Ovary (tissue), 10 donors: ENCODE measurements at places on chromosomes 11 and 22. TPM values are rescaled to one million over a fixed set of nuclear protein-coding genes. Genes with fewer than 3 reads are reported as not detected.

The GALNT18 gene
- total RNA-seq: 3.0 TPM

The NRGN gene
- 3.8 TPM for total RNA-seq

The TREH gene
- total RNA-seq: not detected

The SPON1 gene
- total RNA-seq: 104 TPM

DNA sequence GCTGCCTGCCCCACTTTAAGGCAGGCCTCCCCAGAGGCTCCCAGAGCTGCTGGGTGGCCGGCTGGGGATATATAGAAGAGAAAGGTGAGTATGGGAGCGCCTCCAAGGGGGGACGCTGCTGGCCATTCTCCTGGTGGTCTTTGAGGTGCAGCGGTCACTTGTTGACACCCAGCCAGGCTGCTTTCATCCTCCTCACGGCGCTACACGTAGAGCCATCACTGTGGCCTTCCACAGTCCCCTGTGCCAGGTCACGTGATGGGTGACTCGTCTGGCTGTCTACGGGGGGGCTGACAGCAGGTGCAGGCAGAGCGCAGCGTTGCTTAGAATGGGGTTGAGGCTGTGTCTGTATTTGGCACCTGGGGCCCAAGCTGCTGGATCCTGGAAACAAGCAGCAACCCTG, 1.9 kb downstream of the ACR start:
- H3K27me3 ChIP-seq: no peaks in the 10 kb centered on the region
- no peak for DNase-seq
- H3K27ac ChIP-seq: no peak overlapping the region
- H3K4me3 ChIP-seq: no peak overlapping the region
- no peaks in the 10 kb centered on the region for H3K36me3 ChIP-seq

- no peaks in the 10 kb centered on the region for H3K27me3 ChIP-seq
- no peaks in the 10 kb centered on the region for H3K4me1 ChIP-seq
- H3K4me3 ChIP-seq: no peak overlapping the region
- H3K36me3 ChIP-seq: no peaks in the 10 kb centered on the region
- no peak for DNase-seq
Measured at GRCh38 chr11:74689666-74690065, 41.6 kb downstream of the CHRDL2 start.

The CARD10 gene
- 10.1 TPM for total RNA-seq

The MS4A12 gene
- not detected for total RNA-seq

DNA sequence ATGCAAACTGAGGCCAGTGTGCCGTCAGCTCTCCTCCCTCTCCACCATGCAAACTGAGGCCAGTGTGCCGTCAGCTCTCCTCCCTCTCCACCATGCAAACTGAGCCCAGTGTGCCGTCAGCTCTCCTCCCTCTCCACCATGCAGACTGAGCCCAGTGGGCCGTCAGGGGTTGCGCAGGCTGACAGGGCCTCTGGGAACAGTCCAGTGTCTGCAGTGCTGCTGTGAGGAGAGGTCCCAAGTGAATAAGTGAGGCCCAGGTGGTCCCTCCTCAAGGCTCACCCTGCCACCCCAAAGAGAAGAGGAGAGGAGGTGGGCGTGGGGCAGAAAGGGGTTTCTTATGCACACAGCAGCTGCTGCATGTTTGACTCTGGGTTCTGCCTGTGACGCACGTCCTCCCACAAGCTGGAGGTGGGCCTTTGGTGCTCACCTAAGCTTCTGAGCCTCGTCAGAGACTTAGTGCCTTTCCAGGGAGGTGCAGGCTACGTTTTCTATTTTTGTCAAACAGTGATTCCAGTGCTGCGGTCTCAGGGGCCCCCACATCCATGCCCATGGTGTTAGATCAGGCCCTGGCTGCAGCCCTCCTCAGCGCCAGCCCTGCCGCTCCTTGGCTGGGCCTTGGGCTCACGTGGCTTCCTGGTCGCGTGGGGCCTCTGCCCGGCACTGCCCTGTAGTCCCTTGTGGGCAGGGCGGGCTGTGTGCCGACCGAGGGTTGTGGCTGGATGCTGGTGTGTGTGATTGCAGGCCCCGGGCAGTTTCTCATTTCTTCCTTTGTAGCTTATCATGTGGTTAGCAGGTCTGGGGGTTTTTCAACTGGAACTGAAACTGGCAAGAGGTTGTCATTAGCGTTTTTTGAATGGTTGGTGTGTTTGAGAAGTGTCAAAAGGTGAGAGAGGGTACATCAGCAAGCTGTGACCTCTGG, 7.1 kb downstream of the TPCN2 start:
- peaks cover 6% of the 10 kb centered on the region for H3K4me1 ChIP-seq
- no peaks in the 10 kb centered on the region for H3K36me3 ChIP-seq
- no peaks in the 10 kb centered on the region for H3K27me3 ChIP-seq
- no peak for DNase-seq
- no peak overlapping the region for H3K27ac ChIP-seq

GRCh38 chr22:44862981-44863860, 110.8 kb downstream of the ARHGAP8 start:
- H3K4me3 ChIP-seq: no peak overlapping the region
- no peaks in the 10 kb centered on the region for H3K4me1 ChIP-seq
- no peak overlapping the region for H3K27ac ChIP-seq
- no peak for DNase-seq

- H3K4me3 ChIP-seq: no peak overlapping the region
- peaks cover 6% of the 10 kb centered on the region for H3K4me1 ChIP-seq
- no peaks in the 10 kb centered on the region for H3K36me3 ChIP-seq
- no peak overlapping the region for H3K27ac ChIP-seq
- DNase-seq: no peak
- H3K27me3 ChIP-seq: no peaks in the 10 kb centered on the region
Measured at GRCh38 chr11:65184146-65184545, 2.4 kb downstream of the CAPN1 start.

GRCh38 chr11:116607027-116607426, 165.8 kb downstream of the BUD13 start:
- no peaks in the 10 kb centered on the region for H3K36me3 ChIP-seq
- no peak overlapping the region for H3K4me3 ChIP-seq
- H3K4me1 ChIP-seq: peaks cover 4% of the 10 kb centered on the region
- no peaks in the 10 kb centered on the region for H3K27me3 ChIP-seq
- no peak overlapping the region for H3K27ac ChIP-seq
- no peak for DNase-seq

GRCh38 chr11:32440916-32441315, 5.6 kb upstream of the WT1 start:
- DNase-seq: no peak
- H3K36me3 ChIP-seq: no peaks in the 10 kb centered on the region
- no peak overlapping the region for H3K4me3 ChIP-seq
- H3K27ac ChIP-seq: no peak overlapping the region

DNA sequence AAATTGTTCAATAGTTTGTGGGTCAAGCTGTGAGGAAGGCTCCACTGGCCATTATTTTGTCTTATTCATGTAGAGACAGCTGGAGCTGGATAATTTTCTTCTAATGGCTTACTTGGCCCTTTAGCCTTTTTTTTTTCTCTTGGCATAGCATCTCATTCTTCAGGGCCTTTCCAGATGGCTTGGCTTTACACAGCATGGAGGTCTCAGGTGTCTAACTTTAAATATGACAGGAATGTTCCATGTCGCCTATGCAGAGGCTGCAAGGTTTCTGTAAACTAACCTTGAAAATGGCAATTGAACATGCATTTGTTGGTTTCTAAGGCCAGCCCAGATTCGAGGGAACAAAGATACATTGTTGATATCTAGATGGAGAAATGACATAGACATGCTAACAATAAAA, 247.9 kb upstream of the CNTN5 start:
- DNase-seq: no peak
- H3K4me1 ChIP-seq: no peaks in the 10 kb centered on the region

DNA sequence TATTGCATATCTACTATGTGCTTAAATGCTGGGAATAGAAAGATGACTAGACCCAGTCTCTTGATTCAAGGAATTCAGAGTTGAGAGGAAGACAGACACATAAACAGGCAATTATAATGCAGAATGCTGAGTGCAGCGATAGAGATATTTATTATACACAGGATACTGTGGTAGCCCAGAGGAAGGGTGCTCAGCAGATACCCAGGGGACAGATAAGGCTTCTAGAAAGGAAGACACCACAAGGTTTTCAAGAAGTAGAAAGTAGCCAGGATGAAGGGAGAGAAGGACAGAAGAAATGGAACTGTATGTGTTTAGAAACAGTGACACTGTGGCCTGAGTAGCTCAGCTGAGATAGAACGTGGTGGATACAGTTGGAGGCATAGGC, 79.4 kb upstream of the NNMT start:
- DNase-seq: no peak
- H3K4me1 ChIP-seq: peaks cover 28% of the 10 kb centered on the region
- no peak overlapping the region for H3K4me3 ChIP-seq
- no peaks in the 10 kb centered on the region for H3K27me3 ChIP-seq
- H3K27ac ChIP-seq: no peak overlapping the region

- no peaks in the 10 kb centered on the region for H3K4me1 ChIP-seq
- H3K4me3 ChIP-seq: no peak overlapping the region
- no peak overlapping the region for H3K27ac ChIP-seq
- H3K27me3 ChIP-seq: no peaks in the 10 kb centered on the region
Measured at GRCh38 chr11:94519478-94520084, 7.3 kb downstream of the C11orf97 start.

The SLC39A13 gene
- total RNA-seq: 56.2 TPM

- no peaks in the 10 kb centered on the region for H3K36me3 ChIP-seq
- H3K4me3 ChIP-seq: no peak overlapping the region
- no peak overlapping the region for H3K27ac ChIP-seq
- H3K4me1 ChIP-seq: no peaks in the 10 kb centered on the region
Measured at GRCh38 chr11:32886180-32886579, 6.4 kb upstream of the QSER1 start.

The ZNHIT2 gene
- total RNA-seq: 14.0 TPM

- DNase-seq: no peak
- H3K4me1 ChIP-seq: no peaks in the 10 kb centered on the region
- H3K27me3 ChIP-seq: no peaks in the 10 kb centered on the region
- H3K27ac ChIP-seq: no peak overlapping the region
- no peaks in the 10 kb centered on the region for H3K36me3 ChIP-seq
Measured at GRCh38 chr11:133515107-133515506, 17.2 kb downstream of the OPCML start.

DNA sequence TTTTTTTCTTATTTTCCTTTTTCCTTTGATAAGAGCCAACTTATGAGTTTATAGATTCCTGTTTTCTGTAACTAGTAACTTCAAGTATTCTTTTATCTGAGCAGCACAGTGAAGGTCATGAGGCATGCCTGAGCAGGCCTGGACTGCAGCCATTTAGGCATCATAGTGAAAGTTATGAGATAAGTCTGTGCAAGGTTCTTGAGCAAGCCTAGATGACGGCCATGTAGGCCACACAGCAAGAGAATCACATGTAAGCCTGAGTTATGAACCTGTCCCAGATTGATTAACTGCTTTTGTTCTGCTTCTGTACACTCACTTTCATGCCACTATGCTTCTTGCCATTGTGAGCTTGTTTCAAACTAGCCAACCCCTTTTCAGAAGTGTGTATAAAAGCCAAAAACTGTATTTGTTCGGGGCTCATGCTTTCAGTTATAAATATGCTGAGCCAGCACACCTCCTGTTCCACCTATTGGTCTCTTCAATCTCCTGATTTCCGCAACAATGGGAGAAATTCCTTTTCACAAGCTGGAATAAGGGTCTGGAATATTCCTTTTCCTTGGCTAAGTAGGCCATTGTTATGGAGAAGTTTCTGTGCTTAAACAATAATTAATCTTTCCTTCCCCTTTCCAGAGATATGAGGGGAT, 745.7 kb downstream of the FAM181B start:
- no peaks in the 10 kb centered on the region for H3K36me3 ChIP-seq
- no peak overlapping the region for H3K4me3 ChIP-seq
- H3K27me3 ChIP-seq: no peaks in the 10 kb centered on the region
- no peaks in the 10 kb centered on the region for H3K4me1 ChIP-seq
- no peak overlapping the region for H3K27ac ChIP-seq
- DNase-seq: peak; percentile 39

- no peaks in the 10 kb centered on the region for H3K36me3 ChIP-seq
- no peaks in the 10 kb centered on the region for H3K27me3 ChIP-seq
- H3K4me1 ChIP-seq: no peaks in the 10 kb centered on the region
- H3K4me3 ChIP-seq: no peak overlapping the region
Measured at GRCh38 chr11:133041928-133042882, 490.1 kb downstream of the OPCML start.

DNA sequence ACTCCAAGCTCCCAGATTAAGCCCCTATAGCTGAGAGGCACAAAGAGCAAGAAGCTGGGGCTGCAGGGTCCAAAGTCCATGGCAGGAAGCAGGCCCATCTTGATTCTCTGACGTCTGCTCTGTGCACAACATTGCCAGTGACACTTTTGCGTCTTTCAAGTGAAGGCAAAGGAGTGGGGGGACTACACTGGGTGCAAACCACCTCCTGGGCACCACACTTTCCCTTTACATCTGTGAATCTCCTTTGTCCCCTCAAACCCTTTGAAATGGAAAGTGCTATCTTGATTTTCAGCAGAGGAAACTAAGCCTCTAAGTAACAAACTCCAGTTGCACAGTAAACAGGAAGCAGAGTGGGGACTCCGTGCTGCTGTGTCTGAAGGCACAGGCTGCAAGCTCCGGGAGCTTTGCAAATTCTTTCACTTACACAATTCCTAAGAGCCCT, 428.0 kb downstream of the LARGE1 start:
- no peak overlapping the region for H3K4me3 ChIP-seq
- H3K27ac ChIP-seq: no peak overlapping the region
- H3K4me1 ChIP-seq: no peaks in the 10 kb centered on the region
- DNase-seq: no peak
- H3K36me3 ChIP-seq: no peaks in the 10 kb centered on the region
- H3K27me3 ChIP-seq: no peaks in the 10 kb centered on the region

The TLCD5 gene
- 8.2 TPM for total RNA-seq

DNA sequence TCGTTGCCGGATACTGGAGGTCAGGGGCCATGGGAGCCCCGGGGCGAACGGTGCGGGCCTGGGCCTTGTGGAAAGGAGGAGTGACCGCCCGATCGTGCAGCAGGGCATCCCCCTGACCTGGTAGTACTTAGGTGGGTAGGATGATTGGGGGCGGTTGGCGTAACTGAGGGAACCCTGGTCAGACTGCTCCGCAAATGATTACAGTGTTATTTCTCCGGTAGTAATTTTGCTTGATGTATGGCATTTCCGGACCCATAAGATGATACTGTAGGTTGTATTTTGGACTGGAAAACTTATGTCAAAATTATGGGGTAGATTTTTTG, 762 bp downstream of the MTMR3 start:
- no peaks in the 10 kb centered on the region for H3K27me3 ChIP-seq
- H3K4me3 ChIP-seq: peak overlapping the region; percentile 71
- H3K36me3 ChIP-seq: no peaks in the 10 kb centered on the region
- peaks cover 14% of the 10 kb centered on the region for H3K4me1 ChIP-seq
- peak overlapping the region; percentile 96 for H3K27ac ChIP-seq
- DNase-seq: no peak

GRCh38 chr11:78323363-78323762, 94.3 kb downstream of the GAB2 start:
- no peaks in the 10 kb centered on the region for H3K27me3 ChIP-seq
- H3K4me3 ChIP-seq: no peak overlapping the region
- no peaks in the 10 kb centered on the region for H3K36me3 ChIP-seq
- no peak overlapping the region for H3K27ac ChIP-seq
- no peak for DNase-seq

The OR2AT4 gene
- not detected for total RNA-seq
